Erythroblast (primary cell): ENCODE measurements at places on chromosomes 2 and 18.
A peak's percentile ranks its signal among the peaks of the same experiment; 100 is the strongest.

DNA sequence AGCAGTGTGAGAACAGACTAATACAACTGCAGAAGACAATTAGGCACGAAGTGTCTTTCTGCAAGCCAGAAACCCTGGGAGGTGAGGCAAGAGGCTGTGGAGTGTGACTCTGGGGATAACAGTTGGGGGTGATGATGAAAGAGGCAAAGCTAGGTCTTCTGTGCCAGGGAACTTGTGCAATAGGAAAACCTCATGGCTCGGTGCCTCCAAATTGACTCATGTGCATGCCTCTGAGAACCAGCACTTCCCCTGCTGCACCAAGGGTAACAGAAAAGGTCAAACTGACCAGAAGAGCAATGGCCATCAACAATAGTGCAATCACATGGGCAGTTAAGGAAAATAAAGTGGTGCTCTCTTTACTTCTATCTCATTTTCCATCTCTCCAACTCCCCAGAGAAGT lies 136.4 kb downstream of the SCG2 start:
- DNase-seq: no peak

GRCh38 chr18:50711386-50711785 lies 108.4 kb downstream of the MRO start:
- no peak for DNase-seq

DNA sequence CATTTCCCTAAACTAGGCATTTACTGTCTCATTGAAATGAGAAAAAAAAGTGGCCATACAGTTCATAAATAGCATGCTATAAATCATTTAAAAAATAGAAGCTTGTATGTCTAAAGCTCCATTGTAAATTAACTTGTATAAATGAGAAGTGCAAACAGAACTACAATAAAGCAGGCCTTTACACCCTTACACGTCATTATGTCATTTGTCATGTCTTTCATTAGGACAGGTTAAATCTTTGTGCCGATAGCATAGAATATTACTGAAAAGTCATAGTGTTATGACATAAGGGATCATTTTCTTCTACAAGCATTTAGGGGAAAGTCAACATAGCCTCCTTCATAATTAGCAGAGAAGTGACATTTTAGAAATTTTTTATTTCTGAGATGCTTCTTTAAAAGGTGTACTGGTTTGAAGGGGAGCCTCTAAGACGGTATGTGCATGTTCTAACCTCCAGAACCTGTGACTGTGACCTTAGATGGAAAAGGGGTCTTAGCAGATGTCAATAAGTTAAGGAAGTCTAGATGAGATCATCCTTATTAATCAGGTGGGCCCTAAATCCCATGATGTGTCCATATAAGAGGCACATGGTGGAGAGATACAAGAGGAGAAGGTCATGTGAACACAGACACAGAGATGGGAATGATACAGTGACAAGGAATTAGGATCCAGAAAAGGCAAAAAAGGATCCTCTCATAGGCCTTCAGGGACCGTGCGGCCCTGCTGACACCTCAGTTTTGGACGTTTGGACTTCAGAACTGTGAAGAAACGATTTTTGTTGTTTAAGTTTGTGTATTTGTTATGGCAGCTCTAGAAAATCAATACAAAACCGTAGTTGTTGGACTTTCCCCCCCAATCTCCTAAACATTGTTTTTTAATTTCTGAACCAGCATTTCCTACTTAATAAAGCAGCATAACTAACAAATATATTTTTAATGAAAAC lies 863.7 kb downstream of the MBD2 start:
- no peak for DNase-seq

- no peak for DNase-seq
Measured at GRCh38 chr18:75304678-75305557, 94.3 kb downstream of the TSHZ1 start.

DNA sequence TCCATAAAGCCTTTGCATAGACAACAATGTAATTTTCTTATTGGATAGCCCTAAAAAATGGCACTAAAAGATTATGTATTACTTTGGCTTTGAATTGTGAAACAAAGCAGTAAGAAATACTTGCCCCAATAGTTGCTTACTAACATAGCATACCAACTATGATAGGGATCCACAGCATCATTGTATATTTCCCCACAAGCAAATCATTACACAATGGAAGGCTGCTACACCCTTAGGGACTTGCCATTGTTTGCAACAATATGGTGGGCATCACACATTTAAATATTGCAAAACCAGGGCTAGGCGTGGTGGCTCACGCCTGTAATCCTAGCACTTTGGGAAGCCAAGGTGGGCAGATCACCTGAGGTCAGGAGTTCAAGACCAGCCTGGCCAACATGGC lies 74.4 kb downstream of the CACNB4 start:
- no peak for DNase-seq

DNA sequence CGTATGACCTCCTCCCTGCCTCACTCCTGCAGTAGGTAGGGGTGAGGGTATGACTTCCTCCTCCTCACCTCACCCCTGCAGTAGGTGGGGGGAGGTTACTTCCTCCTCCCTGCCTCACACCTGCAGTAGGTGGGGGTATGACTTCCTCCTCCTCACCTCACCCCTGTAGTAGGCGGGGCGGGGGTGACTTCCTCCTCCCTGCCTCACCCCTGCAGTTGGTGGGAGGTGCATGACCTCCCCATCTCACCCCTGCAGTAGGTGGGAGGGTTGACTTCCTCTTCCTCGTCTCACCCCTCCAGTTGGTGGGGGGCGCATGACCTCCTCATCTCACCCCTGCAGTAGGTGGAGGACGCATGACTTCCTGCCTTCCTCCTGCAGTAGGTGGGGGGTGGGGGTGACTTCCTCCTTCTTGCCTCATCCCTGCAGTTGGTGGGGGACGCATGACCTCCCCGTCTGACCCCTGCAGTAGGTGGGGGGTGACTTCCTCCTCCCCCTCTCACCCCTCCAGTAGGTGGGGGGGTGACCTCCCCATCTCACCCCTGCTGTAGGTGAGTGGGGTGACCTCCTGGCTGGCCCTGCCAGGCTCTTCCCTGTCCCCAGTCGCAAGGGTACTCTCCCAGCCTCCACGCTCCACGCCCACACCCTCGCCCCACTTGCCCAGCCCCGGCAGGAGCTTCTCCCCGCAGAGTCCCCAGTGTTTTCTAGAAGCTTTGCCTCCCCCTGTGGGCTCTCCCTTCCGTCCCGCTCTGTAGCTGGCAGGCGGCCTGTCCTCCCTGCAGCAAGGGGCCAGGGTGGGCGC lies 39.3 kb downstream of the TSHZ1 start:
- peak; percentile 21 for DNase-seq

DNA sequence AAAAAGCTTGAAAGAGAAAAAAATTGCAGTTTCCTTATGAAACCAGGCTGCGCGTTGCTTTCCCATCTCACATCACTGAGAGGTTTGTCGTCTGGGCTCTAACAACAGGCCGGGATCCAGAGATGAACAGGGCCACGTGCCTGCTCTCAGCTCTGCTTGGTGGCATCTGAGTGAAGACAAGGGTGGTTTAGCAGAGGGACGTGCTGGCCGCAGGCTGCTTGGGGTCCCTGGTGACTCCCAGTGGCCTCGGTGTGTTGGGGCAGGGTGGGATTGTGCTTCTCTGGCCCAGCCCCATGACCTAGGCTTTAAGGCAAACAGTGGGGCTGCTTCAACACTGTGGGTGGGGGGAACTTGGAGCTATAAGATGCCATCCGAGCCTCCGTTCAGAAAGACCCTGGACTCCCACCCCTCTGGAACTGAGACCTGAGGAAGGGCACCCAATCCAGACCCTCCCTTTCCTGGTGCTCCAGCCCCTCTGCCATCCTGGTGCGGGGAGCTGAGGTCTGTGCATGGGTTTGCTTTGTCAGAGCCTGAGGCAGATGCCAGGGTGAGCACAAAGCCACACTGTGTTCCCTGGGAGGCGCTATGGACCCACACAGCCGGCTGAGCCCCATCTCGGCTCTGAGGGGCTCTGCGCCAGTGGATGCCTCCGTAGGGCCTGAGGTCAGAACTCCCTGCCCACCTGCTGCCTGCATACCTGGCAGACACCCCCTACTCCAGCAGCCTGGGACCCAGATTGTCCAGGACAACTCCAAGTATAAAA lies 18.4 kb upstream of the HPCAL1 start:
- no peak for DNase-seq

DNA sequence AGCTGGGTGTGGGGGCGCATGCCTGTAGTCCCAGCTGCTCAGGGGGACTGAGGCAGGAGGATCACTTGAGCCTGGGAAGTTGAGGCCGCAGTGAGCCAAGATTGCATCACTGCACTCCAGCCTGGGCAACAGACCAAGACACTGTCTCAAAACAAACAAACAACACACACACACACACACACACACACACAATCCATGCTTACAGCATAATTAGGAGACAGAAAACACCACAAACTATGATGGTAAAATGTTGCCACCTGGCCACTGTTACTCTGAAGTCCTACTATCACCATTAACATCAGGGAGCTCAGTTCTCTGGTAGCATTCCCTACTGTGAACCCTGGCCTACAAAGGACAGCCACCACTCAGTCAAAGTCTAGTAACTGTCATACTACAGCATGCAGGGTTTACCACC lies 18.3 kb downstream of the DNPEP start:
- no peak for DNase-seq
